Hindlimb muscle (tissue), 1 donor: ENCODE measurements at places on chromosomes 12 and 14.
A peak's percentile ranks its signal among the peaks of the same experiment; 100 is the strongest.

GRCh38 chr12:22684140-22685118 is 59.5 kb downstream of the ETNK1 start:
- DNase-seq = peak; percentile 11

DNA sequence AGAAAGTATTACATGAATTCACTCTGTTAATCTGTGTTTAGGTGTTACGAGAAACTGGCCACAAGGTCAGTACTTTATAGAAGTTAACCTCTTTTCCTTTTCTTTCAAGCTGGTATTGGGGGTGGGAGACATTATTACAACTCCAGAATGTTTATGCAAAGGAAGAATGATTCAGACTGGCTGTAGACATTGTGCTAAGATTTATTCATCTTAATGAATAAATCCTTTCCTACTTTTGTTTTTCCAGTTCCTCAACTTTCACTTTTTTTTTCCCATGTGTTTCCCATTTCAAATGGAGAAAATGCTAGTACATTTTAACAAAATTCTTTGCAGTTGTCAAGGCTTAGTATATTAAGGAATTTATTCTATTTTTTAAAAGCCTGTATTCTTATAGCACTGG is 1.3 kb downstream of the OTOGL start:
- no peak for DNase-seq

DNA sequence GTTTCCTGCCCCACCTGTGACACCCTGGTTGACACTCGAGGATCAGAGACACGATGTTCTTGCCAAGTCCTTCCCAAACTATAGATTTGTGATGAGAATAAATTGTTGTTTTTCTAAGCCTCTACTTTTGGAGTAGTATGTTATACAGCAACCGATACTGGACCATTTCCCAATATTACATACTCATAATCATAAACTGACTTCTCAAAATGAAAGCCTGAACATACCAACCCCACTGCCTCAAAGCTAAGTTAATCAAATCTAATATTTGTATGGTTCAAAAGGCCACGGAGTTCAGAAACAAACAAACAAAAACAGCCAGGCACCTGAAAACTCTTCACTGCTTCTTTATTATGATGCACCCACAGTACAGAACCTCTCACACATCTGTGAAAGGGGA is 52.3 kb upstream of the GPHB5 start:
- no peak for DNase-seq

DNA sequence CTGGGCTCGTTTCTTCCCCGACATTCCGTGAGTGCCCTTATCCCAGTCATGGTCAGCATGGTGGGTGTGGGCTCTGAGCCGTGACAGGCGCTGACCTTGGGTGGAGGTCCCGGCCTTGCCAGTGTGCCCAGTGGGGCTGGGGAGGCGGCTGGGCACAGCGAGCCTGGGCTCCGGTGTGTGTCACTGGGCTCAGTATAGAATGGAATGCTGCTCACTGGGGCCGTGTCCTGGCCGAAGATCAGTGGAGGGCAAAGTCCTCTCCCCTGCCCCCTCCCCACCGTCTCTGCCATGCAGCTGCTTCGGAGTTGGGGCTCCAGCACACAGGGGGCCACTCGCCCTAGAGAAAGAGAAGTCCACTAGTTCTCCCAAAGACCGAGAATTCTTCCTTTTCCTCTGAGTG is 164.4 kb downstream of the TSPAN9 start:
- no peak for DNase-seq

- no peak for DNase-seq
Measured at GRCh38 chr12:3045989-3046388, 31.2 kb upstream of the TSPAN9 start.

DNA sequence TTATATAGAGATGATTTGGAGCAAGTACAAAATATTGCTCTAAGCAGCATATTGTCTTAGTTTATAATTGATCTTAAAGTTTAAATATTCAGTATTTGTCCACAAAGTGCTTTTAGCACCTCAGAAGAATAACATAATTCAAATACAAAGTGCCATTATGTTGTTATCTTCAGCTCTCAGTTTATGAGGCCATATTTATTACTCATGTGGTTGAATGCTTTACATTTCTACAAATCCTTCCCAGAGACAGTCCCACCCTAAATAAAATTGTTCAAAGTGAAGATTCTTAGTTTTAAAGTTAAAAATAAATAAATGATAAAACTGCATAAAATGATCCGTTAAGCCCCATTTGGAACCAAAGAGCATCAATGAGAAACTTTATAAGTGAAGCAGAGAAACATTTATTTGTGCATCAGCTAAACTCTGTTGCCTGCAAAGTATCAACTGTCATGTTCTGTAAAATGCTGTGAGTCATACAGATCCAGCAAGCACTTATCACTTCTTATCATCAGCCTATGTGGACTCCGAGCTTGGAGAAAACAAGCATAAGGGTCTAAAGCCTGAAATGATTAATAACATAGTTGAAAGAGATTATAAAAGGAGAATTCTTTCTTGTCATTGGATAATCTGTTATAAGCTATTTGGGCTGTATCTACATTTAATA is 218.9 kb downstream of the ADAMTS20 start:
- no peak for DNase-seq

DNA sequence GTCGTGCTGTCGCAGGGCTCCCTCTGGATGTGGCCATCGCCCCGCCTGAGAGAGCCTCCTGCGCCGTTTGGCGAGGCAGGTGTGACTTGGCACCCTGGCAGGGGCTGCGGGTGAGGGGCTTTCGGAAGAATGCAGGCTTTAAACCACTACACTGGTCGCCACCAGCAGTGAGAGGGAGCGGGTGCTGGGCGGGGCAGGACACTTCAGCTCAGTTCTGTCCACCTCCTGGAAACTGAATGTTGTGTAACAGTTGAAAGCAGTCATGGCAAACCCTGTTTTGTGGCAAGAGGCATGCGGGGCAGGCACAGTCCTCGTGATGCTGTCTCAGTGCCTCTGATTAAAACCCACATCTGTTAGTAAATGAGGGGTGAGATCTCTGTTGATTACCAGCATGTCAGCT is 55.9 kb downstream of the AACS start:
- DNase-seq = no peak

DNA sequence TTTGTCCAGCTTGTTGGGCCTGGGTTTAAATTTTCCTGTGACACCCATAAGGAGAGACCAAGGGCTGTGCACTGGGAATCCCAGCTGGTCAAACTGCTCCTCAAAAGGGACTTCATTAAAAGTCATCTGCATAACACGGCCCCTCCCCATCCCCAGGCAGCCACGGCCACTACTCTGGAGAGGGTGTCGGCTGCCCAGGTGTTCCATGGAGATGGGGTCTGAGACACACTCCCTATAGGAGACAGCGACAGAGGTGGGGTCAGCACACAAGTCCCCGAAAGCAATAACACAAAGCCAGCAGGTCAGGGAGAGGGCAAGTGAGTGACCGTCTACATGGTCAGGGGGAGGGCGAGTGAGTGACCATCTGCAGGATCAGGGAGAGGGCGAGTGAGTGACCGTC is 75.6 kb upstream of the BCL11B start:
- DNase-seq = no peak

DNA sequence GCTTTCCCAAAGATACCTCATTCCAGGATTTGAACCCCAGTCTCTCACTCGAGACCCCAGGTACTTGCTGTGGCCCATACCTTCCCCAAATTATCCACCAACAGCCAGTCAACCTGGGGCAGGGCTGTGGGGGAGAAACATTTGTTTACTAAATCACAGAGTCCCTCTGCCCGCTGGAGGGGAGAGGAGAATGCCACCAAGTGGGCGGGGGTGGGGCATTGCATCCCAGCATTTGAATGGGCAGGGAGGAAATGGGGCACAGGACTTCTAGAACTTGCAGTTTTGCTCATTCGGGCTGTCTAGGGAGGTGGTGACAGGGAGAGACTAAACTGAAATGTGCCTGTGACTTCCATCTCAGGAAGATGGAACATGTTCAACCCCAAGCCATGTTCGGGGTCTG is 10.9 kb upstream of the SERPINA9 start:
- no peak for DNase-seq

GRCh38 chr12:100044266-100044665 is 59.5 kb upstream of the ANKS1B start:
- no peak for DNase-seq

DNA sequence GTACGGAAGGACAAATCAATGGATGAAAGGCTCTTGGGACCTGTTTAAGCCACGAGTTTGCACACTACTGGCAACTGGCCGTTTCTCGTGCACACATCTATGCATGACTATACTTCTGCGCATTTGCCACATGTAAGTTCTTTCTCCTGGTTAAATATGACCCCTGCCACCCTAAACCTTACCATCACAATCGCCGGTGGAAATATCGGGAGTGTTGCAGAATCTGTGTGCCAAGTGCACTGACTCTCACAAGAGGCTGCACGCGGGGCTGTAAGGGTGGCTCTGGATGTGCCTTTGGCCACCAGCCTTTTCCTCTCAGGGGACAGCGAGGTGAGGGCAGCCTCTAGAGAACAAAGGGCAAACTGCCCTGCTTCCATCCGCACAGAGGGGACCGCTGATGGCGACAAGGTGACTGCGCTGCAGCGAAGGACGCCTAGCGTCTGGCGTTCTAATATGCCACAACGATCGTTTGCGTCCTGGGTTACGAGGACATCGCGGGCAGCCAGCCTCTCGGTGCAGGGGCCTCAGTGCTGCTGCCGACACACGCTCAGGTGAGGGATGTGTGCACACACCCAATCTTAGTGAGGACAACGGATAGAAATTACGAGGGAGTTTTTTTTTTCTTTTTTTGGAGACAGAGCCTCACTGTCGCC is 232.2 kb downstream of the PCNX1 start:
- no peak for DNase-seq

GRCh38 chr12:58487678-58488161 is 432.6 kb downstream of the LRIG3 start:
- no peak for DNase-seq

GRCh38 chr14:70832561-70833305 is 23.4 kb upstream of the MAP3K9 start:
- no peak for DNase-seq

GRCh38 chr14:20836668-20837338 is 34.2 kb upstream of the RNASE1 start:
- no peak for DNase-seq

- DNase-seq = no peak
Measured at GRCh38 chr12:117587631-117588287, 226.3 kb upstream of the NOS1 start.

- no peak for DNase-seq
Measured at GRCh38 chr14:39841088-39841487, 408.9 kb upstream of the FBXO33 start.

GRCh38 chr14:103198131-103199105 is 75.2 kb downstream of the TNFAIP2 start:
- no peak for DNase-seq

DNA sequence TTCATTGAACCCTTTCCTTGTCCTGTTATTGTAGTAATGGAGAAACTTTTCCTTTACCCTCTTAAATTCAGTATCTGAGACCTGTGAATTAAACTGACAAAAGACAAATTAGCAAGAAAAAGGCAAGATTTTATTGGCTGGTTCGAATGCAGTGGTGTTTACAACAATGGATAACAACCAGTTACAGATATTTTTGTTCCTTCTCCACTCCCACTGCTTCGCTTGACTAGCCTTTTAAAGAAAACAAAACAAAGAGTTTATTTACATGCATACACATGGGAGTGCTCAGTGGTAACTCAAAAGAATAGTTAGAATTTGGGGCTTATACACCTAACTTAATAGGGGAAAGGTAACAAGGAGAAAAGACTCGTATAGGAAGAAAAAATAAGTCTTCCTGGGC is 37.0 kb upstream of the HECTD1 start:
- no peak for DNase-seq

DNA sequence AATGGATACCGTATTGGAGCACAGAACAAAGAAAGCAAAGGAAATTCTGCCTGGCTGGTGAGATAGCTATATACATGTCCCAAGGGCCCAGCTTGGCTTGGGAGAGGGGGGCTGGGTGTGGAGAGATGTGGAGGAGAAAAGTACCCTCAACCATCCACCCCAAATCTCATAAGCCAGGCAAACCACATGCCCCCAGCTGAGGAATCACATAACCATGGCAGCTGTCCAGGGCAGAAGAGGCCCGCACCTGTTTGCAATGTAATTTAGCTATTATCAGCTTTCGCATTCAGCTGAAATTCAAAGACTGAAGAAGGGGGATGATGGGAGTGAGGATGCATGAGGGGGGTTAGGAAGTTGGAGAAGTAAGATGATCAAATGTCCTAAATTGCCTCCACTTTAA is 196.1 kb downstream of the TBX5 start:
- DNase-seq = no peak

GRCh38 chr12:125610971-125611370 is 545.7 kb downstream of the AACS start:
- no peak for DNase-seq

DNA sequence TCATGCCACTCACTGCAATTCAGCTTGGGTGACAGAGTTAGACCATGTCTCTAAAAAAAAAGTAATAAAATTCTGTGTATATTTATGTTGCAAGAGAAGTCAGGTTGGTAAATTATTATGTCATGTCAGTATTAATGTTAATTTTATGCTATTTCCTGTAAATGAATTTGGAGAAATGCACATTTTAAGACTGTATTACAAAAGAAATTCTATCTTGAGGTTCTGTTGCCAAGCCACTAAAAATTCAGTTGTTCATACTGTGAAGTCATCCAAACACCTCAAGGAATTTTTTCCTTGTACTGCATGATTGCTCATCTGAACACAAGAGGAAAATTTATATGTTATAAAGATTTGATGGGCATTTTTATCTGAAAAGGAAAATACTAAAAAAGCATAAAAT is 23.3 kb upstream of the HMGA2 start:
- no peak for DNase-seq

DNA sequence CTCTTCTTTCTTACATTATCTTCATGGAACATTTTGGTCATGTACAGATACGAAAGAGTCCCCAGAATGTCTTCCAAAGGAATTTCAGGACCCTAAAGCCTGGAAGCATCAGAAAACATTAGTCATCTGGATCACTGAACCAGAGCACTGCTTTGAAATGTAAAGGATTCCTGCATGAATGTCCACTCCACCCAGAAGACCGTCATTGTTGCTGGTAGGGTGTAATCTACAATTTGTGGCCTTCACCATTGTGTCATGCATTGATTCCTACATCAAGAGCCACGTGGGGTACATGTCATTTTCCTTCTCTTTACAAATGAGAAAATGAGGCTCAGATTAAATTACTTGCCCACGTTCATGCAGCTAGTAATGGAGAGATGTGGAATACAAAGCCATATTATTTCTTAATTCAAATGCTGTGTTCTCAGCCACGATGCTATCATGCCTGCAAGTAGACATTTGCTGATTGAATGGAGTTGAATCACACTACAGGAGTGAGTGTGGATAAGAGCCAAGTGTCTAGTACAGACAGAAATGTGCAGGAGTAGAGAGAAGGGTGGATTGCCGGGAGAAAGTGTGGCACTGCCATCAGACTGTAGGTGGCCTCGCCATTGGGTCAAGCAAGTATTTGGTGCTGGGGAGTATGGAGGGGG is 231.2 kb downstream of the C12orf75 start:
- DNase-seq = no peak

GRCh38 chr14:21880918-21881317 is 207.3 kb upstream of the OR4E1 start:
- no peak for DNase-seq

GRCh38 chr14:59529189-59529588 is 44.9 kb downstream of the JKAMP start:
- DNase-seq = no peak
